ENCODE measurements at places on chromosomes 3 and 15.

DNA sequence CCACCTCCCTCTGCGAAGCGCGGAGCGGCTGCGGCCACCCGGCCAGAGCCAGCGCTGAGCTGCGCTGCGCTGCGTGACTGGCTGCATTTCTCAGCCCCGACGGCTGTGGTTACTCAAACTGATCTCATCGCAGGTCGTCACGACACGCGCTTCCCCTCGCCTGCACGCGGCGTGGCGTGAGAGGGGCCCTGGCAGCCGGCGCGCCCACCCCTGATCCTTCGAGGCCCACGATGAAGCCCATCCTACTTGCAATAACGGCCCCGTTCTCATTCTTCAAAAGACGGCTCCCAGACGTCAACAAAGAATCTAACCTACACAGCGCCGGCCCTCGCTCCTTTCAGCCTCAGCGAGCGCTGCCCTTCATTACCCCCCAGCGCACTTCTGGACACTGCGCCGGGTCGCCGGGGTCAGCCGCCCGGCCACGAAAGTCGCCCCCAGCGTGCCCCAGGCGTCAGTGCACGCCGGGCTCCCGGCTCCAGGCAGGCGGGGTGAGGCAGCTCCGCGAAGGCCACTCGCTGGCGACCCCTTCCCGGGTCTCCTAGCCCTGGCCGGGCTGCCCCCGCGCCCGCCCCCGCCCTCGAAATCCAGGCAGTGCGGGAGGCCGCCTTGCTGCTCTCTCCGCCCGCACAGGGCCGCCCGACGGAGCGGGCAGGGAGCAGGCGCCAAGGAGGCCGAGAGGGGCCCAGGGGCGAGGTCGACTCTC lies 9.9 kb upstream of the LEKR1 start:
- DNase-seq, result peak; percentile 50

DNA sequence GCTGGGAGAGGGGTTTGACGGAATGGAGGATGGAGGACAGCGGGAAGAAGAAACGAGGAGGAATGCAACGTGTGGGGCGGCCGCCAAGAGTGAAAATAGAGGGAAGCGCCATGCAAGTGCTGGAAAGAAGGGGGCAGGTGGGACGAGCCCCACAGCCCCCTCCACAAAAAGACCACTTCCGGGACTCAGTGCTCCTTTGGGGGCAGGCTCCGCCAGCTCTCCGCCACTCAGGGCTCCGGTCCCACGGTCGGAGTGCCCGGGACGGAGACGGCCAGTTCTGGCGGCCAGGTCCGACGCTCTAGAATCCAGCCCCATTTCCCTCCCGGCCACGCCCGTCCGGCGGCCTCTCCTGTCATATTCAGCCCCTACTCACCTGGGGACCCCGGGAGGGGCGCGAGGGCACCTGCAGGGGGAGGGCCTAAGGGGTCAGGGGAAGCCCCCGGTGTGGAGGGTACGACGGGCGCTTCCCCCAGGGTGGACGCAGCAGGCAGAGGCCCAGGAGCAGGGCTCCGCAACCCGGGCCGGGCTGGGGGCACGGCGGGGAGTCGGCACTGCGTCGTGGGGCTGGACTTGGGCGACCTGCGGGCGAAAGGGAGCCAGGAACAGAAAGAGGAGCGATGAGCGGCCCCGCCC lies 25.5 kb upstream of the CSPG4 start:
- DNase-seq, result no peak

DNA sequence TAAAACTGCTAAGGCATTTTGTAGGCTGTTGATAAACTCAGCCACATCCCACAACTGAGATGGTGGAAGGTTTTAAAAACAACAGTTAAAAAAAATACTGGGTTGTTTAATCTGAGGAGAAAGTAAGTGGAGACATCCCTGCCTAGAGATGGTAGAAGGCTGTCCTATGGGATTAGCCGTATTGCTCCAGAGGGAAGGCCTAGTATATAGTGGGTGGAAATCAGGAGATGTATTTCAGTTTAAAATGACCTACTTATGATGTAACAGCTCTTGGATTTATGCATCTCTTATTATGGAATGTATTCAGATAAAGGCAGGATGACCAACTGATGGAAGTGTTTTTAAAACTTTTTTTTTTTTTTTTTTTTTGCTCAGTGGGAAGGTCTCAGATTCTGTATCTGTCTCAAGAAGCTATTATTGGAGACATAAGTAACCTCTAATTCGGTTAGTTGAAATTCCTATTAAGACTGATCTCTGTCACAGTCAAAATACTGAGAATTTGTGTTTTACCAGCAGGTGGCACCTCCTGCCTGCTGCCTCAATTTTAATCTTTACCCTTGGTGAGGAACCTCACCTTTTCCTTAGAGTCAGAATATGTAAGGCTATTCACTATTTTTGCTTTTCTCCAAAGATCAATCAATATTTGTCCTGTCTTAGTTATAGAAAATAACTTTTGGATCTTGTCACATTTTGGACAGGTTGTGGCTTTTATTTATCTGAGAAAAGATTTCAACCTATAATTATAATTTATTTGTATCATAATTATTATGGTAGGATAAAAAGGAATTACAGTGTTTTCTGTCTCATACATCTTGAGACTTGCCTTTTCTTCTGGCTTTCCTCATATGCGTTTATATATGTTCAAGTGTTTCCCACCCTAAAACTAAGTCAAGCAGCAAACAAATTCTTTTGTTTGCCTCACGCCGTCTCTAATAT lies 63.0 kb downstream of the VPS8 start:
- DNase-seq, result peak; percentile 27

DNA sequence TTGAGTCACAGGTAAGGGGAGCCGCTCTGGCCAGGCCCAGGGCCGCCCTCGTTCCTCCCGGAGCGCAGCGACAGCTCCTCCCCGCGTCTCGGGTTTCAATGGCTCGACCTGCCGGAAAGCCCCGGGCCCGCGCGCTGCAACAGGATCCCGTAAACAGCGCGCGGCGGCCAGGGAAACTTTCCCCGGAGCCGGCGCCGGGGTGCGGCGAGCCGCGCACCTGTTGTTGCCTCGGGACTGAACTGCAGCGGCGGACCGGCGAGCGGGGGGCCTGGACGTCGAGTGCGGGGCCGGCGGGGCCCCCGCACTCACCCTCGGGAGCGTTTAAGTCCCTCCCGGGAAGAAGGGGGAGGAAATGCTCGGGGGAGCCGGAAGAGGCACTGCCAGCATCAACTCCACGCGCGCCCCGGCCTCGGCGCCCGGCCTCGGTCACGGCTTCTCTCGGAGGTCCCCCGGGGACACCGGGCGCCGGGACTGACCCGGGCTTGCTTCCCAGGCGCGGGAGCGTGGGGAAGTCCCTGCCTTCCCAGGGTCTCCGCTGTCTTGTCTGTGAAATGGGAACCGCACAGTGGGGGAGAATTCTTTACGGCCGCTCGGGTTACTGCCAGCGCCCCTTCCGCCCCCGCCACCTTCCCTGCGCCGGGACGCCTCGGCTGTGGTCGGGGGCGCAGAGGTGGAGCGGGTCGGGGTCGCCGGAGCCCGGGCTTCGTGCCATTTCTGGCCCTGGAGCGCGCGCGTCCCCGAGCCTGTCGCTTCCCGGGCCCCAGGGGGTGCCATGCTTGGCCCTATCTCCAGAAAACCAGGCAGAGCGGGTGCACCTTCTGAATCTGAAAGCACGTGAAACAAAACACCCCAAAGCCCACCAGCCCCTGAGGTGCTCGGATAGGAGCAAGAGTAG lies 7.5 kb upstream of the PGPEP1L start:
- peak; percentile 54 for DNase-seq

- peak; percentile 58 for DNase-seq
Measured at GRCh38 chr15:82044373-82045178, 1.2 kb downstream of the MEX3B start.

DNA sequence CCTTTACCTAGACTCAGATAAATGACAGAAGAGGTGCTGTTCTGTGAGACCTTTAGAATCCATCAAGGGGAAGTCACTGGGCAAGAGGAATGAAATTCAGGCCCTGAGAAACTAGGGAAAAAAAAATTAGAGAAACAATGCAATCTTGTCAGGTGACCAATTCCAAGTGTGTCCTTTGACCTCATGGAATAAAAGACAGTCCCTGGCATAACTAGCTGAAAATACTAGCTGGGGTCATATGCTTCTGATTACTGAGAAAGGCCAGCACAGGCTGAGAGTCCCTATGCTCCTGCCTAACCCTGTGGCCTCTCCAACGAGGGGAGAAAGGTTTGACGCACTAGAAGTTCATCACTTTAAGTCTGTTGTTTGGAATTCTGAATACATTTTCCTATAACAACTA lies 167.3 kb downstream of the XXYLT1 start:
- DNase-seq, result no peak

DNA sequence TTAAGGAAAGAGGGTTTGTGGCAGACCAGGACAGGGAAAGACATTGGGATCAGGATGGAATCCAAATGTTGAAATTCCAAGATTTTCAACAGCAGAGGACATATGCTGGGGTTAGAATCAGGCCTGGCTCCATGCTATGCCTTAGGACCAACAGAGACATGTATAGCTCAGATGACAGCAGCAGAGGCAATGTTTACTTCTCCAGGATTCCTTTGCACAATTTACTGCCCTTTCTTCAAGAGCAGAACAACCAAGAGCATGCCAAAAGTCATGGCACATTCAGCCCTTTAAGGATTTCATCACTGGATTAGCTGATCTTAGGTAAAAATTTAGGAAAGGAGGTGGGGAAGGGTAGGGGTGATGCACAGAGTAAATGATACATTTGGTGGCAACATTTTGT lies 69.6 kb upstream of the GSK3B start:
- DNase-seq, result no peak

GRCh38 chr3:71146673-71147072 lies 436.9 kb downstream of the FOXP1 start:
- no peak for DNase-seq

DNA sequence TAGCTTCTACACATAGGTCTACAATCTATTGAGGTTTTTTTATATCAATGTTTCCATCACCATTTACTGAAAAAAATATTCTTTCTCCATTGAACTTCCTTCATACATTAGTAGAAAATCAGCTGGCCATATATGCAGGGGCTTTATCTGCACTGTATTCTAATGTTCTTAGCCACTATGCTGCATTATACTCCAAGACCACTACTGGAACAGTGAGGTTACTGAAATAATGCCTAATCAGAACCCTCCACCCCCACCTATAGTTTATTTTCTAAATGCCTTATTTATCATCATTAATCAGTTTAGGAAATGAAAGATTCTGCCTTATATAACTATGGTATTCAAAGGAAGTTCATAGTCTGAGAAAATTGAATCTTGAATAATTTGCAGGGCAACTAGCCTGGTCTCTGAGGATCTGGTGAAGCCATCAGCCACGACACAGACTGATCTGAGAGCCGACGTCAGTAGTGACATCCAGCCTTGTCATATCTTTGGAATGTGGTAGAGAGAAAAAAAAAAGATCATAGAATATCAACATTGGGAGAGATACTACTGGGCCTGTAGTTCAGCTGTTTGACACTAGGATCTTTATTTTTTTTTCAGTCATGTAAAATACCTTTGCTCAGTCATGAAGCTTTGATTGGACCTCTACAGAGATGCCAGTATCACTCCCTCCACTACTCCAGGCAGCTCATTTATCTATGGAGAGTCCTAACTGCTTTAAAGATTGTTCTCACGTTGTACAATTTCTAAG lies 66.6 kb downstream of the P3H2 start:
- no peak for DNase-seq

GRCh38 chr15:36691579-36692357 lies 112.3 kb downstream of the CDIN1 start:
- DNase-seq, result no peak

DNA sequence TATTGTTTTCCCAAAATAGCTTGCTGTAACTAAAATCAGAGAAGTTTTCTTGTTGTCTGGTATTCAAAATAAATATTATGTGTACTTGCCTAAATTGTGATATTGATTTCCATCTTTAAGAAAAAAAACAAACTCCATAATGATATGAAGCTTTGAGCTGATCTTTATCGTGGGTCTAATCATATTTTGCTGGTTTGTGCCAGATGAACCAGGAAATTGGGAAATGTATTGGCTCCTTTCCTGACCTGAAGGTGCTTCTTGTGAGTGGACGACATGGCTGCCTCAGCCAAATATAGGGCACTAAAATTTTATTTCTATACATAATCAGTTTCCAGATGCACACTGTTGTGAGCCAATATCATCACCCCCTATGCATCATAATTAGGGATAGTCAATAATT lies 113.3 kb downstream of the DIPK2A start:
- no peak for DNase-seq

GRCh38 chr15:91271565-91272153 lies 171.6 kb downstream of the SV2B start:
- DNase-seq, result peak; percentile 69

- DNase-seq, result no peak
Measured at GRCh38 chr3:166721466-166721865, 658.6 kb downstream of the ZBBX start.

DNA sequence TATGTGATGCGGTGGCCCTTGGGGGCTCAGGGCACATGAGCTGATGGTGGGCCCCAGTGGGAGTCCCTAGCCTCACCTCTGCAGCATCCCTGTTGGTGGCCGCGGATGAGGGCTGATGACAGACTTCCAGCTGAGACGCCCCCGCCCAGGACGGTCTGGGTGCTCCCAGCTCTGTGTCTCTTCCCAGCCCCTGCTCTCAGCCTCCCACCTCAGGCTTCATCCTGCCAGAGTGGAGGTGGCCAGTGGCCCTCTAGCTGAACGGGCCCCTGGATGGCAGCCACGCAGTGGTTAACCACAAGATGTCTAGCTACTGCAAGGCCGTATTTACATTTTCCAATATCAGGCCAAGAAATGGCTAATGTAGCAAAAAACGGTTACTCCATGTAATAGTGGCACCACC lies 205.3 kb upstream of the LINGO1 start:
- no peak for DNase-seq

GRCh38 chr3:167733961-167734497 lies 663 bp downstream of the PDCD10 start:
- DNase-seq, result peak; percentile 9

- DNase-seq, result no peak
Measured at GRCh38 chr3:55518451-55518850, 31.3 kb upstream of the WNT5A start.

GRCh38 chr15:80153900-80154299 lies 1.1 kb downstream of the FAH start:
- DNase-seq, result no peak

DNA sequence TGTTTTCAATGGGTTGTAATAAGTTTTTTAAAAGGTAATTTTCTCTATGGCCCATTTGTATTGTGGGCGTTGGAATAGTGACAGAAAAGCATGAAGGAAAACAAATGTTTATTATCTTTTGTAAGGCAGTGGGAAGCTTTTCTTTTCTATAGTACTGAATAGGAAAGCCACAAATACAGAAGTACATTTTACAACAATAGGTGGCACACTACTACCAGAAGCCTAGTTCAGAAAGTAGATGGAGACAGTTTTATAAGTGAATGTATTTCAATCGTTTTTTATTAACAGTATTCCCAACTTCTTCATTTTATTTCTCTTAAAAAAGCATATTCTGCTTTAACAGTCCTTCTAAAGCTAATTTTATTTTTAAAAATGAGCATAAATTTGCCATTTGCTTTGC lies 296.7 kb downstream of the PTPRG start:
- DNase-seq, result no peak

All from activated CD4-positive, alpha-beta T cell treated with anti-CD3 and anti-CD28 coated beads, Interleukin-2, amount 10 ng/mL, durations not matched to agents 7 days and 5 days (primary cell).